AML-193 (cell line): ENCODE measurements at places on chromosomes 2 and 18.
A peak's percentile ranks its signal among the peaks of the same experiment; 100 is the strongest.

DNA sequence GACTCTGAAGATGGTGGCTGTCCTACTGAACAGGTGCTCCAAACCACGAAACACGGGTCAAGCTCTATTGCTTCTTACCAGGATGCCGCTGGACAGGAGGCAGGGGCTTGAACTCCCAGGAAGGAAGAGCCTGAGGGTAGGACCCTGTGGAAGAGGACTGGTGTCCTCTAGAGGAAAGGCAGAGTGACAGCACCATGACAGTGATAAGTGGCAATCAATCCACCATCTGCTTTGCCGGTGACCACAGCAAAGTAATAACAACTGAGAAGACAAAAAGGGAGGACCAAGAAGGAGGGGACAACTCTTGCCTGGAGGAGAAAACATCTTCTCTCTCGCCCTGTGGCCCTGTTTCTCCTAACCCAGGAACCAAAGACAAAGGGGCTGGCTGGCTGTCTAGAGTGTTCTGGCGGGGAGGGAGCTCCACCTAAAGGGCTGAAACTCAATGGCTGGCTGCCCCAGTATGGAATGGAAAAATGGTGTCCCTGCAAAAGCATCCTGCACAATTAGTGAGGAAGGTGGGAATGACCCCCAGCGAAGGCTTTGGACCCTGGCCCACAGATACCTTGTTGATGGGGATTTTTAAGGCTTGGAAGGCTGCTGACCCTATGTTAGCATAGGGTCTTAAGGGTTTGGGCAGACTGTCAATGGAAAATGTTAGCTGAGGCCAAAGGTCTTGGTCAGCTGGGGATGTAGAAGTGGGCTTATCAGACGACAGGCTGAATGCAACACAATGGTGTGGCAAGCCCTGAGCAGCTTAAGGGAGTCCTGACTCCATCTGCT, 35.4 kb downstream of the PROC start:
- DNase-seq: peak; percentile 49

DNA sequence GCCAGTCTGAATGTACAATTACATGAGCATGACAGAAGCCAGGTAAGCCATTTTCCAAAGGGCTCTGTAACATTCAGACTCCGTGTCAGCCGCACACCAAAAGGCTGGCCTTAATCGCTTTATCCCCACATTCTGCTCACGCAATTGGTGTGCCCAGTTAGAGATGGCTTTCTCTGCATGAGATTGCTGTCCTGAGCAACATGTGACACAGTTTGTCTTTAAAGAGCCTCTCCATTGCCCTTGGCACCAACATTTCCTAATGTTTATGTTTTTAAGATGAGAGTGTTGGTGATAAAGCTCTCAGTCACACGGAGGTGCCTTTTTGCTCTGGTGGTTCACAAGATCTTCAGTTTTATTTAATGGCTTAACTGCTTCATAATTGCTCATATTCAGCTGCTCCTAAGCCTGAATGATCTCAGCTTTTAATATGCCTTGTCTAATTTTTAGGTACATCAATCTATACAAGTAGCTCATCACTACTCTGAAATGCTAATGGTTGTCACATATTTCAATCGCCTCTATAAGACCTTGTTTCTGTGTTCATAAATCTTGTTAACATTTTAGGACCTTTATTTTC, 164.8 kb upstream of the ACVR2A start:
- DNase-seq: no peak

DNA sequence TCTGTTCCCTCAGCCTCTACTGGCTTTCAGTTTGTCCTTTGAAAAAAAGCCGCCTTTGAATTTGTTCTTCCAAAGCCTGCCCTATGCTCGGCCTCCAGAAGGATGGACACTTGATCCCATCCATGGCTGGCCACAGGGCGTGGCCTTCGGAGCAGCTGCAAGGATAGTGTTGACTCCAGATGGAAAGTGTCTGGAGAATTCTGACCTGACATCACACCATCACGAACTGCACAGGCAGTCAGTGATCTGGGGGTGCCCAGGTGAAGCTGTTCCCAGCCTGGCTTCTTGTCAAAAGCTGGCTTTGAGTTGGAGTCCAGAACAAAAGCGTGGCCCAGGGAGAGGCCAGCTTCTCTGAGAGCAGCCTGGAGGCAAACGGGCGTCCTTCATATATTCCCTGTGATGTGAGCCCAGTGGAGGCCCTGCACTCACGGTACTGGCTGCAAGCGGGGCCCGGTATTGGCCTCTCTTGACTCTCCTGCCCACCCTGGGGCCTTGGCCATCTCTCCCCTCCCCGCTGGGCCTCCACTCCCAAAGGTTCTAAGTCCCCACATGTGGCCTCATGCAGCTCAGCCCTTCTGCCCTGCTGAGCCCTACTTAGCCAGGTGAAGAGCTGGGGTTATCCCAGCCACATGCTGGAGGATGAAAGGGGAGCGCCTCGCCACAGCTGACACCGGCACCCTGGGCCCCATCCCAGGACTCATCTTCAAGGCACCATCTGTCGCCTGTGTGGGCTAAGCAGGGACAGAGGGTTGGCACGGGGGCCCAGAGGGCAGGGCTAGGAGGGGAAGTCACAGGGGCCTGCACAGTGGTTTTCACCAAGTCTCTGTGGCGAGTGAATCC, 20.4 kb upstream of the ATOH8 start:
- DNase-seq: no peak

DNA sequence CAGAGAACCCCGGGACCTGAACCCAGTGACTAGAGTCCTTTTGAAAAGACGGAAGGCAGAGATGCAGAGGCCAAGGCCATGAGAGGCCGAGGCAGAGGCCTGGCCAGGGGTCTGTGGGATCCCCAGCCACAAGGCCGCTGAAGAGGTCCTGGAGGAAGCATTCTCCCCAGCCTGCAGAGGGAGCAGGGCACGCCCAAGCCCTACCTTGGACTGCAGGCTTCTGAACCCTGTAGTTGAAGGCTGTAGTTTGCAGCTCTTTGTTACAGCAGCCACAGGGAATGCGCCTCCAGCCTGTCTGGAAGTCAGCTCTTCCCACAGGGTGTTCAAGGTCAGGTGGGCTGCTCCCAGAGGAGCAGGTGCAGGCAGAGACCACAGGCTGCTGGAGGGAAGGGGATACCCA, 22.1 kb upstream of the PXDN start:
- DNase-seq: no peak

DNA sequence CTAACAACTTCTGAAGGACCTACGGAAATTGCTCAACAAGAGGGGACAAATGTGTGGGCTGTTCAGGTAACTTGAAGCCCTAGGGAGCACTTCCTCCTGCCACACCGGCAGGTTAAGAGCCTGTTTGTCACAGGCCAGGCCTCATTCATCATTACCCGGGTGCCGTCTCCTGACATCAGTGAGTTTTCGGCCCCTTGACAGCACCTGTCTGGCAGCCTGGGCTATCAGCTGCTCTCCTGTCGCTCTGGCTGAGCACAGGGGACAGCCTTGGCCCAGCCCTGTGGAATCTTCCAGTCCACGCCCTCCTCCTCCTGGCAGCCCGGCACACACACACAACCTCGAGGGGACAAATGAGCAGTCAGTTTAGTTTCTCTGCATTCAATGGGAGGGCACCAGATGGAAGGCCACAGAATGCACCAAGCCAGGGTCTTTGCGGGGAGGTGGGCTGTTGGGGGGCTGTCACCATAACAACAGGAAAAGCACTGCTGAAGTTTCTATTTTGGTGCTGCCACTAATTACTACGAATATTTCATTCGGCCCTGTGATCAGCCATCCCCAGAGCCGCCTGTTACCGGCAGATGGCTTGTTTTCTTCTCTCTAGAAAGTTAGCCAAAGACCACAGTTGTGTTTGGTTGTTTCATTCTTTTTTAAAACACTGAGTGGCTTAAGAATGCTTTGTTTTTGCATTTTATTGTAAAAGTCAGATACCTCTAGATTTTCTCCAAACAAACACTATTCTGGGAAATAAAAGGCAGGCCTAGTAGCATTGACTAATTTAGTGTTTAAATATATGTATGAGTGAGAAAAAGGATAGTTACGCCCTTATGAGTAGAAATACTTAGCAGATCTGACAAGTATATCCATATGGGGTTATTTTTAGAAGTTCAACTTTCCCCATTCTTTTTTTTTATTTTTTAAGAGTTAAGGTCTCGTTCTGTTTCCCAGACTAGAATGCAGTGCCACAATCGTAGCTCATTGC, 189.9 kb upstream of the NDUFV2 start:
- DNase-seq: no peak

- DNase-seq: no peak
These were observed 224.5 kb downstream of the DLGAP1 start for GRCh38 chr18:4230450-4231168.

GRCh38 chr18:67618061-67618460, 101.5 kb upstream of the DSEL start:
- DNase-seq: no peak

DNA sequence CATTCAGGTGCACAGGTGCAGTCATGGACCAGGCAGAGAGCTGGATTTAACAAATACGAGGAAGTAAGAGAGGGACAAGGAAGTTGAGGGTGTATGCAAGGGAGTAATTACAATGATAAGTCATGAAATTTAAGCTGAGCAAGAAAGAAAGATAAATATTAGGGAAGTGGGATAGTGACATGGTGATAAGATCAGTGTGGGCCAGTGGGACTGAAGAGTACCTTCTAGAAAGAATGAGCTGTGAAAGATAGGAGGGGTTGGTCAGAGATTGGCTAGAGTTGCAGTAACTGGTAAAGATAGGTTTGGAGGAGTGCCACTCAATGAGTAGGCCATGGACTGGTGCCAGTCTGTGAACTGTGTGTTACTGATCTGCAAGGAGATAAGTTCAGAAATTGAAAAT, 200.8 kb upstream of the SIX3 start:
- no peak for DNase-seq

DNA sequence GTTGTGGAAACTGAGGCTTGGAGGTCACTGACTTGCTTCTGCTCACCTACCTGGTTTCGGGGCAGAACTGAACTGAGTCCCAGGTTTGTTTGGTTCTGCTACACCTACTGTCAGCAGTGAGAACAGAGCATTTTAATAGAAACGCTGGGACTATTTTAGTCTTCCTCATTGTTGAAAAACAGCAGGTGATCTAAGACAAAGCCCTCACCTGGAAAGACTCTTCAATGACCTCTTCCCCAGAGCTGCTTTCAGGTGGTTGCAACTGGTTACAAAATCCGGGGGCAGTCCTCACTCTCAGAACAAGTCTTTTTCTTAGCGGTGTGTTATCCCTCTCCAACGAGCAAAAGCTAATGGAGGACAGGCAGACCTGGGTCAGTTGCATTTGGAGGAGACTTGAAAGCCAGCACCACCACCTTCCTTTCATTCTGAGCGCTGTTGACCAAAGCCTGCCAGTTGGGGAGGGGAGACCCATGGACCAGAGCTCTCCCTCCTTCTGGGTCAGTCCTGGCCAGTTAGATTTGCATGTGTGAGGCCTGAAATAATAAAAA, 217.0 kb downstream of the NCK2 start:
- DNase-seq: no peak

GRCh38 chr2:236974752-236975151, 110.9 kb upstream of the COPS8 start:
- no peak for DNase-seq

- DNase-seq: no peak
These were observed 122.8 kb upstream of the UXS1 start for GRCh38 chr2:106316915-106317314.

DNA sequence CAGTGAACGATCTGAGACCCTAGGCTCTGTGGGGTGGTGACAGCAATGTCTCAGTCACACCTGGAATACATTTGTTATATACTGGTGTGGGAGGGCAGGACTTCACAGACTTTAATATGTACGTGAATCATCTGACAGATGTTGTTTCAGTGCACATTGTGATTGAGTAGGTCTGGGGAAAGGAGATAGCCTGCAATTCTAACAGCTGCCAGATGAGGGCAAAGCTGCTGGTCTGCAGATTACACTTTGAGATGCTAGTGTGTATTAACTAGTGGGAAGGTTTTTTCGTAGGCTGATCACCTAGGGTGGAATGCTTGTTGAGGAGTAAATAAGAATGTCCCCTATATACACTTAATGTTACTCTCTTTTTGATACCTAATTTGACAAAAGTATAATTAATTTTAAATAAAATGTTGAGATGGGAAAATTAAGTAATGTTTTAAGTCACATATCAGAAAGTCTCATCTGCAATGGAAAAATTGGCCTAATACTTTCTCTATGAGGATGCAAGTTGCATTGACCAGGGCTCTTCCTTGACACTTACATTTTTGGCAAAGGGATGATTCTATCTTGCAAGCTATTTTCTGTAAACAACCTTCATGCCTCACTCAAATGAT, 496.9 kb upstream of the HNMT start:
- DNase-seq: peak; percentile 18

DNA sequence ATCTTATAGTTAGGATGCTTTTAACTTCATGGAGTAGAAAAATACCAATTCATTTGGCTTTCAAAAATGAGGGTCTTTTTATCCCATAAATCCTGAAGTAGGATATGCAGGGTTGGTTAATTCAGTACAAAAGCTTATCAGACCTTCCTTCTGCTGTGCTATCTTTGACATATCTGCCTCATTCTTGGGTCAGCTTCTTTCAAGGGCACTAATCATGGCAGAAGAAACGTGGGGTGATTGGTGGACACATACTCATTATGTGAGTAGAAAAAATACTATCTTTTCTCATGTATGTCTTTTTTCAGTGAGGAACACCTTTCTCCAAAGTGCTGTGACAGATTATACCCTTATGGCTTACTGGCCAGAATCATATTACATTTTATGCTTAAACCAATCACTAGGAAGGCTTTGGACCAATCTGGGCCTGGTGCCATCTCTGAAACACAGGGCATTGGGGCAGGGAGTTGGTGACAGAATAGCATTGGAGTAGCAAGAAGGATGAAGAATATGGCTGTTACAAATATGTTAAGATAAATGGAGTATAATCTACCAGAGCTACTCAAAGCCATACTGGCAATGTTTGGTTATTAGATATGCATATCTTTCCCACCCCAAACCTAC, 10.1 kb downstream of the UGP2 start:
- DNase-seq: no peak

GRCh38 chr2:185738679-185739472, at the start of gene FSIP2:
Gene FSIP2, plus strand, starts transcription at chr2:185738804. Its CDS starts 91 bp downstream, at chr2:185738895.
- DNase-seq: no peak

GRCh38 chr2:237217995-237218616, 132.4 kb downstream of the COPS8 start:
- no peak for DNase-seq

- DNase-seq: no peak
These were observed 164.9 kb upstream of the SALL3 start for GRCh38 chr18:78814766-78815165.

DNA sequence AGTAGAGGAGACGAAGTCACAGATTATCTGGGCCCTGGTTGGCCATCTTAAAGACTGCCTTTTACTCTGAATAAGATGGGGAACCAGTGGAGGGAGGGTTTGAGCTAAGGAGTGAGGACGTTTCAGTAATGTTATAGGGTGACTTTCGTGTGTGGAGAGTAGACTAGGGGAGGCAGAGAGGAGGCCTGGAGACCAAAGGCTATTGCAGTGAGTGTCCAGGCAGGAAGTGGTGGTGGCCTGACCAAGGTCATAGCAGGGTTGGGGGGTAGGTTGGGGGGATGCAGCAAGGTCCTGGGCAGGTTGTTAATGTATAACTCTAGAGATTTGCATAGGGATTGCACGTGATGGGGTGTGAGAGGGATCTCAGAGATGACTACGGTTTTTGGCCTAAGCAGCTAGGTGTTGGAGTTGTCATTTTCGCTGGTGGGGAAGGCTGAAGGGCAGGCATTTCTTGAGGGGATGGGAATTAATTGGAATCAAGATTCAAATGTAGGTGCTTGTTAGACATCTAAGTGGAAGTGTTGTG, 4.9 kb downstream of the CEP192 start:
- DNase-seq: no peak
